ENCODE measurements at places on chromosomes 6 and 20.

- DNase-seq = no peak
Observed at GRCh38 chr6:156699017-156699421, 78.2 kb upstream of the ARID1B start.

- DNase-seq = no peak
Observed at GRCh38 chr20:41366546-41367392, at the start of gene EMILIN3. TSS of gene EMILIN3 (minus strand) at chr20:41366818. CDS start at chr20:41366634, 184 bp downstream.

- DNase-seq = no peak
Observed at GRCh38 chr6:70303034-70303525, at the start of gene COL9A1. TSS of gene COL9A1 (minus strand) at chr6:70303084. CDS start at chr6:70302924, 160 bp downstream.

GRCh38 chr6:20211941-20212391 is 303 bp downstream of the MBOAT1 start:
- DNase-seq = no peak

- DNase-seq = no peak
Observed at GRCh38 chr6:89122625-89123024, 4.8 kb upstream of the SRSF12 start.

DNA sequence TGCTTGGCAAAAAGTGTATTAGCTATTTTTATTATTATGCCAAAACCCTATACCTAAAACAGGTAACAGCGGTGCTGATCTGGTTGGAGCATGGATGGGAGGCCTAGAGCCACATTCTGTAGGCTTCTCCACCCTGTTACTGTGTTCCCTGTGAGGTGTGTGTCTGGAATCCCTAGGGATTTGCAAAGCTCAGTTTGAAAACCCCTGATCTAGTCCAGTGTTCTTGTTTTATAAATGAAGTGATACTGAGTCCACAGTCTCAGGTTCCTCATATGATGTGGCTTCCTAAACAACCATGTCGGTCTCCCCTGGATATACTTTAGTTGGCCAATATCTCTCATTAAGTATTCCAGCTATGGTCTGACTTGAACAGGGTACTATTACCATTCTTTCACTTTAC is 16.3 kb downstream of the ACSS2 start:
- no peak for DNase-seq

- DNase-seq = no peak
Observed at GRCh38 chr6:3351829-3352524, 93.2 kb downstream of the PSMG4 start.

GRCh38 chr20:51037532-51038115 is 14.7 kb upstream of the KCNG1 start:
- peak; percentile 71 for DNase-seq

DNA sequence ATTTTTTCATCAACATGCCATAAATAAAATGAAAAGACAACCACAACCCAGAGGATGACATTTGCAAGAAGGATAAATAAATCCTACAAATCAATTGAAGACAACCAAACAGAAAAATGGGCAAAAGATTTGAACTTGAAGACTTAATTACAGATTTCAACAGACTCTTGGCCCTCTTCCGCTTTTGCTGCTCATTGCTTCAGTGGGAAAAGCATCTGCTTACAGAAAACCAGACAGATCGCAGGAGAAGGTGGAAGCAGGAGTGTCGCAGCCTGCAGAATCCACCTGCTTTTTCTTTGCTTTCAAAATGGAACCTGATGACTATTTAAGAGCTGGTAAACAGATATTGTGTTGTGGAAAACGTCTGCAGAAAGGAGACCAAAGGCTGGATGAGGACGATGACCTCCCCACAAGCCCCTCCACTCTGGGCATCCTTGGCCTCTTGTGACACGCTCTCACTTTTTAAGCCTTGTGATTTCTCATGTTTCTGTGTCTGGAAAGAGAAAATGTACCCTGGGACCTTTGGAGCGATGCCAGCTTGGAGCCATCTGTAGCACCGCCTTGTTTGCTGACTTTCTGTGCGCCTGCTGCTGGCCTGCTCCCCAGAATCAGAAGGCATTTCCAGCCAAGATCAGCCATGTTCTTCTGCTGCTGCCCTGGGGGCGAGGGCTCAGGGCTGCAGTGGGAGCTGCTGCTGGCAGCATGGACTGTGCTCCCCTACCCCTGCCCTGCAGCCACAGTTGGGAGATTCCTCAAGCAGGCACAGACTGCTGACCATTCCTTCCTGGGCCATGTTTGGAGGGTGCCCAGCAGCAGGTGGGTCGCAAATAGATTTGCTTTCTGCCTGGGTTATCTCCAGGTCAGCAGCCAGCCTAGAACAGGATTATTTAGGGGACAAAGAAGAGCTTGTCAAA is 3.6 kb upstream of the CSTL1 start:
- DNase-seq = peak; percentile 21

DNA sequence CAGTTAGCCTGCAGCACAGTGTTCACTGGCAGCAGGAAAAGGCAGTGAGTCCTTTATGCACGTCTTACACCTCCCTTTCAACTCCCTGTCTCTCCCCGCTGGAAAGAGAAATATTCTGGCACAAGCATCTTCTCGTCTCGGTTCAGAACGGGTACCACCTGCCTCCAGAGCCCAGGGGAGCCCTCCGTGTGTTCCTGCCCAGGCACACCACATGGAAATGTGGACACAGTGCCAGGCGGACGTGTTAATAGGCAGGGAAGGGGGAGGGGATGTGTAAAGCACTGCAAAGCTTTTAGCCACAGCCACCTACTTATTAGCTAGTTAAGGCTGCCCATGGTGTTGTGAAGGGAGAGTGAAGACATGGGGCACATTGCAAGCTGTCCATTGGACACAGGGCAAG is 219.7 kb downstream of the FARS2 start:
- DNase-seq = no peak

GRCh38 chr6:134453792-134454510 is 136.0 kb upstream of the SGK1 start:
- no peak for DNase-seq

DNA sequence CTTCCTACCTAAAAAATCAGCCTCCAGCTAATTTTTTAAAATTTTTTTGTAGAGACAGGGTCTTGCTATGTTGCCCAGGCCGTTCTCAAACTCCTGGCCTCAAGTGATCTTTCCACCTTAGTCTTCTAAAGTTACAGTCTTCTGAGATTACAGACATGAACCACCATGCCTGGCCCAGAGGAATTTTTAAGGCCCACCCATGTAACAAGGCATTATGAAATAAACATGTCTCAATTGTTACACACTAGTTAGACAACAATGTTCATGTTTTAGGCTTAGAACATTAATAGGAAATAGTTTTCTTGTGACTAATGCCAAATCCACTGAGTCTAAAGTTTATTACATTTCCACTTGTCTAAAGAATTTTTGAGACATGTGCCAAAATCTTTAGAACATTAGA is 221.2 kb downstream of the LAMA2 start:
- no peak for DNase-seq

GRCh38 chr6:30757261-30757904 is 13.0 kb upstream of the IER3 start:
- DNase-seq = no peak

- DNase-seq = no peak
Observed at GRCh38 chr20:57476084-57476526, 48.8 kb downstream of the CTCFL start.

- no peak for DNase-seq
Observed at GRCh38 chr6:87922947-87923330, 124.7 kb upstream of the SPACA1 start.
